ENCODE measurements at places on chromosomes 3 and 15. TPM values are rescaled to one million over a fixed set of nuclear protein-coding genes. Genes with fewer than 3 reads are reported as not detected.

The AGBL1 gene
- total RNA-seq: not detected

The PATL2 gene
- 19.8 TPM for total RNA-seq

The ARHGAP31 gene
- total RNA-seq: 23.7 TPM

- no peak for DNase-seq
Observed at GRCh38 chr3:33473813-33474212, 33.6 kb upstream of the UBP1 start.

DNA sequence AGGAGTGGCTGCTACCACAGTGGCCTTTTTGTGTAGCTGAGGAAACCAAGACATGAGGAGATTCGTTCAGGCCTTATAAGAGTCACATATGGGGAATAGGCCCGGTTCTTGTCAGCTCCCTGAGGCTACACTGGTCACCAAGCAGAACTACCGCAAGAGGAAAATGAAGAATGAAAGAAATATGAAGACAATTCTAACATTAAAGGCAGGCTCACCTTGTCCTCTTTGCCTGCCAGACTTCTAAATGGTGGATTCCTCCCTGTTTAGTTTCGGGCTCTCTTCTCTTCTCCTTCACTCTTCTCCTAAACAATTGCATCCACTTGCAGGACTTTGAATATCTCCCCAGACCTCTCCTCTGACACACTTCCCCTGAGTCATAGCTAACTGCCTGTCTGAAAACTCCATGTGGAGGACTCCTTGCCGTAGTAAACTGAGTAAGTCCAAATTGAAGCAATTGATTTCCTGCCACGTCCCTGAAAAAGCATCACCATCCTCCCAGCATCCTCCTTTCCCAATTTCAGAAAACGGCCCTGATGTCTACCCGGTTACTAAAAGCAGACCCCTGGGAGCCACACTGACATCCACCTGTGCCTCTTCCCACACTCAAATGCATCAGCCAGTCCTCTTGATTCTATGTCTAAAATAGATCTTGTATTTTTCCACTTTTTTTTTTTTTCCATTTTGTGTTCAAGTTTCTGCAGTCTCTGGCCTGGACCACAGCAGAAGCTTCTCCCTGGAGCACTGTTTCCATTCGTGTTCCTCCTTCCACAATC, 30.3 kb upstream of the VEPH1 start:
- no peak for DNase-seq

DNA sequence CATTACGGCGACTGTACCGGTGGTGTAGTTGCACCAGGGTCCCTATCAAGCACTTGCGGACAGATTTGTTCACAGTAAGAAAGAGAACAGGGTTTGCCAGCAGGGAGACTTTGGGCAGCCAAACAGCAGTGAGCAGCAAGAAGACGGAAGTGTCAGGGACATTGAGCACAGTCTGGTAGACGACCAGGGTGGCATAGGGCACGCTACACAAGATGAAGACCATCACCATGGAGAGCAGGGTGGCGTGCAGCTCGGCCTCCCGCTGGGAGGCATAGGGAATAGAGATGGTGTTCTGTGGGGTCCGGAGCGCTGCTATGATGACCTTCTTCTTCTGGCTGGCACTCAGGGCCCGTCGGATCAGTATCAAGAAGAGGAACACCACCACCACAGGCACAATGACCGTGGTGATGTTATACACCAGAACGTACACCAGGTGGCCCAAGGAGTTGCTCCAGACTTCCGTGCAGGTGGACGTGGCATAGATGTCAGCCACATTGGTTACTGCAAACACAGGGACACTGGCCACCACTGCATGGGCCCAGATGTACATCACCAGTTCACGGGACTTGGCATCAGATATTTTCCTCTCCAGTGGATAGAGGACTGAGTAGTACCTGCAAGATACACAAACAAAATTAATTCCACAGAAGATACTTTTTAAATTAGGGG, 19.1 kb upstream of the FSIP1 start:
- no peak for DNase-seq

DNA sequence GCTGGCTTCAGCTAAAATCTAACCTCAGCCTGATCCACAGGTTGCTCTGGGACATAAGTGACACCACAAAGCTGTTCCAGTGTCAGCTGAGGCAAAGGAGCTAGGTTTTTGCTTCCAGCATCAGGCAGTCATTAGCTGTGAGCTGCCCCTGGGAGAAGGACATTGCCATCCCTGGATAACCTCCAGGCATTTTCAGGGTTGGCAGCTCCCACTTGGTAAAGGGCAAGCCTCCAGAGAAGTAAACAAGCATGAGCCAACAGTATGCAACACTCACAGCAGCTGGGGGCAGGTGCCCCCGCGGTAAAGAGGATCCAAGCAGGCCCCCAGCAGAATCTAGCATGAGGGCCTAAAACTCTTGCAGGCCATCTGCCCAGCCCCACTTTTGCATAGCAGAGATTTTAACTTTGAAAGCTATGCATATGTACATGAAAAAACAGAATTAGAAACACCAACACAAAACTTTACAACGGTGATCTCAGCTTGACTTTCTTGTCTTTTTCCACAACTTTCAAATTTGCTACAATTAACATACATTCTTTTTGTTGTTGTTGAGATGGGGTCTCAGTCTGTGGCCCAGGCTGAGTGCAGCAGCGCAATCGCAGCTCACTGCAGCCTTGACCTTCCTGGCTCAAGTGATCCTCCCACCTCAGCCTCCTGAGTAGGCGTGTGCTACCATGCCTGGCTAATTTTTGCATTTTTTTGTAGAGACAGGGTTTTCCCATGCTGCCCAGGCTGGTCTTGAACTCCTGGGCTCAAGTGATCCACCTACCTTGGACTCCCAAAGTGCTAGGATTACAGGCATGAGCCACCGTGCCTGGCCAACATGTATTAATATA, 83.8 kb upstream of the TPM1 start:
- no peak for DNase-seq

DNA sequence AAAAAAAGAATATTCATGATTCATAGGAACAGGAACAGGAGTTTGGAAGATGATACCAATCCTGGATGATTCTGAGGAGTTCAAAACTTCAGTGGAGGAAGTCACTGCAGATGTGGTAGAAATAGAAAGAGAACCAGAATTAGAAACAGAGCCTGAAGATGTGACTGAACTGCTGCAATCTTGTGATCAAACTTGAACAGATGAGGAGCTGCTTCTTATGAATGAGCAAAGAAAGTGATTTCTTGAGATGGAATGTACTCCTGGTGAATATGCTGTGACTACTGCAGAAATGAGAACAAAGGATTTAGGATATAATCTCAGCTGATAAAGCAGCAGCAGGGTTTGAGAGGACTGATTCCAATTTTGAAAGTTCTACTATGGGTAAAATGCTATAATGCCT, 72.7 kb downstream of the GSK3B start:
- no peak for DNase-seq

DNA sequence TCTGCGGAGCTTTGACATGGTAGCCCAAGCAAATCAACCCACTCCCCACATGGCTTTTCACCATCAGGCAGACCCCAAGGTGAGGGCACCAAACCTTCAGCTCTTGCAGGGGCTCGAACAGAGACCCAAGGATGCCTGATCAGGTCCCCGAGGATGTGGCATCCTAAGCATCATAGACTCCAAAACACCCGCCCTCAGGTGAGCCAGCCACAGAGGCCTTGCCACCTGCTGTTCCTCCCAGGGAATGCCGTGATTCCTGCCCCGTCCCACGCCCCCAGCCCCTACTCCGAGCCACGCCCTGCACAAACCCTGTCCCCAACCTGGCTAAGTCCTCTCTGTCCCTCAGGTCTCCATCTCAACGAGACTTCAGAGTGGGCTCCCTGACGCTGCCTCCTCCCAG, 34.7 kb upstream of the SLC41A3 start:
- DNase-seq: peak; percentile 6

All from activated B cell treated with CpG ODN at 0.5 μM for 24 hours (primary cell).